ENCODE measurements at places on chromosomes 5 and 9. TPM values are rescaled to one million over a fixed set of nuclear protein-coding genes. Genes with fewer than 3 reads are reported as not detected.

The CCL21 gene
- not detected for total RNA-seq

- DNase-seq, result no peak
Measured at GRCh38 chr5:851076-851475, 290 bp upstream of the ZDHHC11 start.

- no peak for DNase-seq
Measured at GRCh38 chr9:78525986-78526560, 229.1 kb downstream of the PSAT1 start.

DNA sequence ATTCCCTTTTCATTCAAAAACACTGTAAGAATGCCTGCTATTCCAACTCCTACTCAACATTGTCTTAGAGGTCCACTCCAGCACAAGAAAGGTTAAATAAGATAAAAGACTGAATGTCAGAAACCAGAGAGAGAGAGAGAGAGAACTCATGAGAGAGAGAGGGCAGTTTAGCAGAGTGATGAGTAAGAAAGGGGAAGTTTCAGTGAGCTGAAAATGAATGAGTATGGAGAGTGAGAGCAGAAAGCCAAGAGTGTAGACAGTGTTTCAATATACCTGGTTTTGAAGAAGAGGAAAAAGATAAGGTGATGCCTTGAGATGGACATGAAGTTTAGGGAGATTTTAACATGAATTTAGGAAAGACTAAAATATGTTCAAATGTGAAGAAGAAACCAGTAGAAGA is 528.0 kb upstream of the SEMA6A start:
- DNase-seq, result no peak

GRCh38 chr9:92723299-92723625 is 41.4 kb downstream of the BICD2 start:
- no peak for DNase-seq

The SPINK4 gene
- not detected for total RNA-seq
